Naive thymus-derived CD4-positive, alpha-beta T cell (primary cell): ENCODE measurements at places on chromosomes 5 and 9. TPM values are rescaled to one million over a fixed set of nuclear protein-coding genes. Genes with fewer than 3 reads are reported as not detected.

The ROR2 gene
- total RNA-seq = not detected

DNA sequence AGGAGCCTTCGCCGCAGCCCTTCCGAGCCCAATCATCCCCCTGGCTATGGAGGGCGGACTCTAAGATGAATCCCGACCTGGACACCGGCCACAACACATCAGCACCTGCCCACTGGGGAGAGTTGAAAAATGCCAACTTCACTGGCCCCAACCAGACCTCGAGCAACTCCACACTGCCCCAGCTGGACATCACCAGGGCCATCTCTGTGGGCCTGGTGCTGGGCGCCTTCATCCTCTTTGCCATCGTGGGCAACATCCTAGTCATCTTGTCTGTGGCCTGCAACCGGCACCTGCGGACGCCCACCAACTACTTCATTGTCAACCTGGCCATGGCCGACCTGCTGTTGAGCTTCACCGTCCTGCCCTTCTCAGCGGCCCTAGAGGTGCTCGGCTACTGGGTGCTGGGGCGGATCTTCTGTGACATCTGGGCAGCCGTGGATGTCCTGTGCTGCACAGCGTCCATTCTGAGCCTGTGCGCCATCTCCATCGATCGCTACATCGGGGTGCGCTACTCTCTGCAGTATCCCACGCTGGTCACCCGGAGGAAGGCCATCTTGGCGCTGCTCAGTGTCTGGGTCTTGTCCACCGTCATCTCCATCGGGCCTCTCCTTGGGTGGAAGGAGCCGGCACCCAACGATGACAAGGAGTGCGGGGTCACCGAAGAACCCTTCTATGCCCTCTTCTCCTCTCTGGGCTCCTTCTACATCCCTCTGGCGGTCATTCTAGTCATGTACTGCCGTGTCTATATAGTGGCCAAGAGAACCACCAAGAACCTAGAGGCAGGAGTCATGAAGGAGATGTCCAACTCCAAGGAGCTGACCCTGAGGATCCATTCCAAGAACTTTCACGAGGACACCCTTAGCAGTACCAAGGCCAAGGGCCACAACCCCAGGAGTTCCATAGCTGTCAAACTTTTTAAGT is 819 bp downstream of the ADRA1B start:
- H3K4me1 ChIP-seq = no peaks in the 10 kb centered on the region
- H3K4me3 ChIP-seq = no peak overlapping the region
- no peak for DNase-seq

The CCNI2 gene
- 3.5 TPM for total RNA-seq

The C5orf47 gene
- not detected in 2 replicates for total RNA-seq

DNA sequence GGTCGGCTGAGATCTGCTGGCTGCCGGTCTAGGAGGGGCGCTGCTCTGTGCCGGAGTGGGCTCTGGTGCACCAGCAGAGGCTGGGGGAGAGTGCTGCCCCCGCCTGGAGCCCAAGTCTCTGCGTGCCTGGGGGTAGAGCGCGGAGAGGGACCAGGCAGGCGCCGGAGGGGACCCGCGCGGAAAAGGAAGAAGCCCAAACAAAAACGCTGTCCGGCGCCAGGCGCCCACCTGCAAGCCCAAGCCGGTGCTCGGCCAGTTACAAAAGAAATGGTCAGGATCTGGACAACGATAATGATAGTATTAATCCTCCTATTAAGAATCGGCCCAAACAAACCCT is 571 bp upstream of the S1PR3 start:
- no peak overlapping the region for H3K4me3 ChIP-seq
- H3K27me3 ChIP-seq = no peaks in the 10 kb centered on the region
- no peaks in the 10 kb centered on the region for H3K4me1 ChIP-seq
- no peaks in the 10 kb centered on the region for H3K36me3 ChIP-seq
- DNase-seq = no peak

GRCh38 chr9:77816641-77817341 is 168.7 kb upstream of the GNA14 start:
- no peak overlapping the region for H3K4me3 ChIP-seq
- no peaks in the 10 kb centered on the region for H3K27me3 ChIP-seq
- H3K36me3 ChIP-seq = no peaks in the 10 kb centered on the region
- no peak for DNase-seq

The TAF11L10 gene
- not detected in 2 replicates for total RNA-seq

- DNase-seq = no peak
- H3K27me3 ChIP-seq = no peaks in the 10 kb centered on the region
- H3K36me3 ChIP-seq = no peaks in the 10 kb centered on the region
- H3K27ac ChIP-seq = no peak overlapping the region
- H3K4me1 ChIP-seq = no peaks in the 10 kb centered on the region
- no peak overlapping the region for H3K4me3 ChIP-seq
Observed at GRCh38 chr9:91898451-91899218, 51.4 kb downstream of the ROR2 start.

GRCh38 chr5:100803397-100803796 is 99.7 kb downstream of the ST8SIA4 start:
- no peaks in the 10 kb centered on the region for H3K4me1 ChIP-seq
- no peak overlapping the region for H3K27ac ChIP-seq
- no peaks in the 10 kb centered on the region for H3K27me3 ChIP-seq
- H3K4me3 ChIP-seq = no peak overlapping the region
- no peak for DNase-seq

DNA sequence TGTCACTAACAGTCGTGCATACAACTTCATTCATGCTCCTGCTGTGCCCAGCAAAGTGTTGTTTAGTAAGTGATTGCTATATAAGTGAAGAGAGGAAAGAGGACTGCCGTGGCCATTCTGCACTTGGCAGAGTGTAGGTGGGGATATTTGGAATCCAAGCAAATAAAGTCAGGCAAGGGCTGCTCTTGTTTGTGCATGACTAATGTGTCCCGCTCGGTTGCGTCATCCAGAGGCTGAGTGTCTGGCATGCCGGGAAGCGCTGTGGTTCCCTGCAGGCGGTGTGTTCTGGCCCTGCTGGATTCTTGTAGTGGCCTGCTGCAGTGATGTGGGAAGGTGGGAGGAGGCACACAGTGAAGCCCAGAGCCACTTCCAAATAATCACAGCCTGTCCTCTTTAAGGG is 136.9 kb upstream of the ANKH start:
- H3K27ac ChIP-seq = no peak overlapping the region
- no peaks in the 10 kb centered on the region for H3K27me3 ChIP-seq
- DNase-seq = no peak
- H3K36me3 ChIP-seq = no peaks in the 10 kb centered on the region
- H3K4me1 ChIP-seq = no peaks in the 10 kb centered on the region
- H3K4me3 ChIP-seq = no peak overlapping the region

- no peaks in the 10 kb centered on the region for H3K27me3 ChIP-seq
- DNase-seq = no peak
- H3K36me3 ChIP-seq = no peaks in the 10 kb centered on the region
- no peaks in the 10 kb centered on the region for H3K4me1 ChIP-seq
- no peak overlapping the region for H3K27ac ChIP-seq
Observed at GRCh38 chr9:81289622-81290021, 399.7 kb downstream of the TLE1 start.

GRCh38 chr5:94698197-94698596 is 79.7 kb downstream of the SLF1 start:
- H3K36me3 ChIP-seq = peaks cover 8% of the 10 kb centered on the region
- DNase-seq = no peak
- no peaks in the 10 kb centered on the region for H3K4me1 ChIP-seq
- no peaks in the 10 kb centered on the region for H3K27me3 ChIP-seq

DNA sequence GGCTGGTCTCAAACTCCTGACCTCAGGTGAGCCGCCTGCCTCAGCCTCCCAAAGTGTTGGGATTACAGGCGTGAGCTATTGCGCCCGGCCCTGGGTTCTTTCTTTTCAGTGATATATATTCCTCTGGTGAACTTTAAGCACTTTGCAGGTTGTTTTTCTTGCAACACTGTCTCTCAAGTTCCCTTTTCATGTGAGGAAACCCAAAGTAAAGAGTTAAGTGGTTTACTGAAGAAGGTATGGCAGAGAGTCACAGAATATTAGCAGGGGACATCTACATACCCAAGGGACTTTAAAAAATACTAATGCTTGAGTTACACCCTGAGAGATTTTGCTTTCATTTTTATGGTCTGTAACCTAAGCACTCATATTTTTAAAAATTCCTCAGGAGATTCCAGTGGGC is 6.7 kb upstream of the GAPT start:
- no peak overlapping the region for H3K27ac ChIP-seq
- H3K4me3 ChIP-seq = no peak overlapping the region
- no peak for DNase-seq
- no peaks in the 10 kb centered on the region for H3K27me3 ChIP-seq

The SLC23A1 gene
- not detected for total RNA-seq

DNA sequence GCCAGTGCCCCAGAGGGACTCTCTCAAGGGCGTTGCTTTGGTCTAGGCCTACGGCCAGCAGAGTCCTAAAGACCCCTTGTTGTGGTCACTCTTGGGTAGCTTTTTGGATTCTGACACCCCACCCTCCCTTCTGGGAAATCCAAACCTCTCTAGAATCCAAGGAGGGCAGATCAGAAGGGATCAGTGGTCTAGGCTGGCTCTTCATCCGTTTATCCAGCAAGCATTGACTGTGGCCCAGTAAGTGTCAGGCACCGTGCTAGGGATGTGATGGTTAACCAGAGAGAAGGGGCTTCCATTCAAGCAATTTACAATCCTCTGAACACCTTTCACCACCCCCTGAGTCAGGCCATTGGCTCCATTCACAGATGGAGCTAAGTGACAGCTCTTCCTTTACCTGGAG is 181.1 kb downstream of the PTTG1 start:
- no peaks in the 10 kb centered on the region for H3K36me3 ChIP-seq
- no peaks in the 10 kb centered on the region for H3K4me1 ChIP-seq
- no peak overlapping the region for H3K27ac ChIP-seq

- H3K27ac ChIP-seq = peak overlapping the region; percentile 70
- H3K27me3 ChIP-seq = no peaks in the 10 kb centered on the region
- no peak for DNase-seq
Observed at GRCh38 chr5:14593326-14594021, 11.9 kb downstream of the OTULINL start.

The SPINK4 gene
- not detected in 2 replicates for total RNA-seq

The PCDHGA10 gene
- total RNA-seq = 0.39 TPM

The SUSD1 gene
- total RNA-seq = 2.3 TPM
